ENCODE measurements at places on chromosomes 7 and 10. TPM values are rescaled to one million over a fixed set of nuclear protein-coding genes. Genes with fewer than 3 reads are reported as not detected.

DNA sequence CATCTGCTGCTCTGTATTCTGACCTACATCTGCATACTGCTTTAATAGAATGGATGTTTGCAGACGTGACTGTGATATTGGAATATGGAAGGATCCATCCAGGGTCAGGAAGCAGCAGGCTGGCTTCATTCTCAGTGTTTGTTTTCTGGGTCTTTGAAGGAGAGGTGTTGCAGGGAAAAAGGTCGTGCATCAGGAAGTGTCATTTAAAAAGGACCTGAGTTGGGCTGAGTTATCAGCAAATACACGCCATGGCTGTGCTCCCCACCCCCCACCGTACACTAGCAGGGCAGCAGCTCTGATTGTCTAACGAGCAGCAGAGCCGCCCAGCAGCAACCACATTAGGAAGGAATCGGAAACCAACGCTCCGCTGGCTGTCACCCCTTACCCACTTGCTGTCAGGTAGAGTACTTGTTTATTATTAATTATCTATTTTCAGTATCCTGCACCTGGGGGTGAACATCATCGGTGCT, 63.1 kb upstream of the STEAP1B start:
- DNase-seq = peak; percentile 10

Gene FKBP9
- total RNA-seq = 0.35 TPM

DNA sequence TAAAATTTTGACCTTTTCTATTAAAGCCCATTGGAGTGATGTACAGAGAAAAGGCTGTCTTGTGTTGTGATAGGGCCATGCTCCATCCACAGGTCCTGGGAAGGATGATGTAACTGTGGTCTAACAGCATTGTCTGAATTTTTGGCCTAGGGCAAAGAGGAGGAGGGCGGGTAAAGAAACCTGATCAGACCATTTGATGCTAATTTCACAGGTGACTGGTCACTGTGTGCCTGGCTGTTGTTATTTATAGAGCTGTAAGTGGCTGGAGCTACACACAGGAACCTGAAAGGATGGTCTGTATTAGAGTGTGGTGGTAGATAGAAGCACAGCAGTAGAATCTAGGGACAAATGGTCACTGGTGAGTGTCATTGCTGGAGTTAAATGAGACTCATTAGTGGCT, 182.1 kb downstream of the AUTS2 start:
- DNase-seq = no peak

DNA sequence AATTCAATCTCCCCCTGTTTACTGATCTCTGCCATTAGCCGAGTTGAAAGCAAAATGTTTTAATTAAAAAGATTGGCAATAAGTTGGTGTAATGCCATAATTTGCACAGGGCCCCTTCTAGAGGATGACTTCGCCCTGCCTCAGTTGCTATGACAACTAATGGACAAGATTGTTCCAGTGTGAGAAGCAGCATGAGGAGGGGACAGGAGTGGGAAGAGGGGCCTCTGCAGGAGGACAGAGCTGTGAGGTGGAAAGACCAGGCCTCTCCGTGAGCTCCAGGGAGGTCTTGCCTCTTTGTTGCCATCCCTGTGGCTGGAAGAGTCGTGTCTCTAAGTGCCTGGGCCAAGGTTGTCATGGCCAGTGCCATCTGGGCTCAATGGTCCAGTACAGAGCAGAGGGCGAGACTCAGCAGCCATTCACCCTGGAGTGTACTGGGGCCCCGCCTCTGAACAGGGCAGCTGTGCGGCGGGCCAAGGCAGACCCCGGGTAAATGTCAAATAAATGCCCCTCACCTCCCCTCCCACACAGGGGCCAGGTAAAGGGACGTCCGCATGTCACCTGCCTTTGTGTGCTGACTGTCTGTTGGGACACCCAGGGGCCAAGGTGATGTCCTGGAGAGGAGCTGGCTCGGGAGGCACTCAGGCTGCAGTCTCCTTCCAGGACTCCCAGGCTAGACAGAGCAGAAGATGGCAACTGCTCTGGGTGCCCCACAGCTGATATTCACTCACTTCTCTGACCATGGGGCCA, 97.0 kb upstream of the RET start:
- no peak for DNase-seq

Gene TMEM184A
- total RNA-seq = not detected

- no peak for DNase-seq
Measured at GRCh38 chr7:92460510-92460909, 13.2 kb downstream of the GATAD1 start.

GRCh38 chr7:111756687-111757178, 194.4 kb upstream of the IMMP2L start:
- DNase-seq = no peak

Gene GRID2IP
- 0.47 TPM for total RNA-seq

- no peak for DNase-seq
Measured at GRCh38 chr7:122383934-122384333, 79.4 kb upstream of the FEZF1 start.

Measured in CD4-positive, alpha-beta memory T cell (primary cell).